ENCODE measurements at places on chromosomes 5 and 9. TPM values are rescaled to one million over a fixed set of nuclear protein-coding genes. Genes with fewer than 3 reads are reported as not detected.

DNA sequence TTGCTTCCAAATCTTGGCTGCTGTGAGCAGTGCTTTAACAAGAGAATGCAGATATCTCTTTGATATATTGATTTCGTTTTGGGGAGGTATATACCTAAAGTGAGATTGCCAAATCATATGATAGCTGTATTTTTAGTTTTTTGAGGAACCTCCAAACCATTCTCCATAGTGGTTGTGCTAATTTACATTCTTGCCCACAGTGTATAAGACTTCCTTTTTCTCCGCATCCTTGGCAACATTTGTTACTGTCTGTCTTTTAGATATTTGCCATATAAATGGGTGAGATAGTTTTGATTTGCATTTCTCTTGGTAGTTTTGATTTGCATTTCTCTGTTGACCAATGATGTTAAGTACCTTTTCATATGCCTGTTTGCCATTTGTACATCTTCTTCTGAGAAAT, 10.0 kb upstream of the PLK2 start:
- H3K27me3 ChIP-seq = no peaks in the 10 kb centered on the region
- H3K4me3 ChIP-seq = no peak overlapping the region
- DNase-seq = no peak
- no peak overlapping the region for H3K27ac ChIP-seq
- H3K4me1 ChIP-seq = no peaks in the 10 kb centered on the region

DNA sequence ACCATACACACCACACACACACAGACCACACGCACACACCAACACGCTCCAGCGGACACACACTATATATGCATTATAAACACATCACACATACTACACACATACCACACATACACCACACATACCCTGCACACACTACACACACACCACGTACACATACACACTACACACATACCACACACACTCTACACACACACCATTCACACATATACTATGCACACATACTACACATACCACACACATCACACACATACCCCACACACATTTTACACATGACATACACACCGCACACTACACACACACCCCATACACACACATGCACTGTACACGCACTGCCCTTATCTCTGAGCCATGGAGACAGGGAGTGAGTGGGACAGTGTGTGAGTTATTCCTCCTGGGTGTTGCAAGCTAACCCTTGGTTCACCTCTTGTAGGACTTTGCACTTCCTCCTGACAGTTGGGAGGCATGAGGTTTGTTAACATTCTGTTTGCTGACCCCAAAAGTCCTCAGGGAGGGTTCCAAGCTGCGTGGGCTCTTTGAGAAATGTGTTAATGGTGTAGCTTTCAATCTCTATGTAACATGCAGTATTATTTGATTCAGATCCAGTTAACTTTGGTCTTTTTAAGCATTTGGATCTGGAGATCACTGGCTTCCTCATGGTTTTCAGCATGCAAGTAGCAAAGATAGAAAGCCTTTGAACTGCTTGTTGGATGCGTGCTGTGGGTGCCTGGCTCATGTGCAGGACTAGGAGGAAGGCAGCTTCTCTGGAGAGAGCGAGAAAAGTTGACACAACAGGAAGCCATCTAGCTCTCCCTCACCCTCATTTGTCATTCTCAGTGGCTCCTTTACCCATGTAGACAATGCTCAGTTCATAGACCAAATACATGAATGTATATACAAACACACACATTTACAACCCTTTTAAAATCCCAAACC, 13.7 kb downstream of the IL31RA start:
- no peaks in the 10 kb centered on the region for H3K36me3 ChIP-seq
- no peak for DNase-seq
- no peaks in the 10 kb centered on the region for H3K4me1 ChIP-seq
- no peak overlapping the region for H3K27ac ChIP-seq
- H3K4me3 ChIP-seq = no peak overlapping the region

DNA sequence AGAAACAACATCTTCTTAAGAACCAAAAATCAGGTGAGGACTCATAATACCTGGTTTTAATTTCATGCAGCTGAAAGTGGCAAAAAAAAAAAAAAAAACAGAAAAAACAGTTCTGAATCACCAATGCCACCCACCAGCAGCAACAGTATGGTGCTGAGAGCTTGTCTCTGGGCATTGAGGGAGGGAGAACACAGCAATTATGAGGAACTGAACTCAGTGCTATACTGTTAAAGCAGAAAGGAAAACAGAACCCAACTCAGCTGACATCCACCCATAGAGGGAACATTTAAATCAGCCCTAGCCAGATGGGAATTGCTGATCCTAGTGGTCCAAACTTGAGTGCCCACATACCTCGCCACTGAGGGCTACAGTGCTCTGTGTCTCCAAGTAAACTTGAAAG, 657.9 kb downstream of the ACTL7B start:
- H3K4me1 ChIP-seq = no peaks in the 10 kb centered on the region
- peaks cover 8% of the 10 kb centered on the region for H3K27me3 ChIP-seq
- H3K27ac ChIP-seq = no peak overlapping the region
- H3K4me3 ChIP-seq = no peak overlapping the region
- DNase-seq = no peak

GRCh38 chr9:78015241-78015640, 16.4 kb downstream of the GNAQ start:
- no peak overlapping the region for H3K27ac ChIP-seq
- no peak overlapping the region for H3K4me3 ChIP-seq
- peaks cover 9% of the 10 kb centered on the region for H3K36me3 ChIP-seq

DNA sequence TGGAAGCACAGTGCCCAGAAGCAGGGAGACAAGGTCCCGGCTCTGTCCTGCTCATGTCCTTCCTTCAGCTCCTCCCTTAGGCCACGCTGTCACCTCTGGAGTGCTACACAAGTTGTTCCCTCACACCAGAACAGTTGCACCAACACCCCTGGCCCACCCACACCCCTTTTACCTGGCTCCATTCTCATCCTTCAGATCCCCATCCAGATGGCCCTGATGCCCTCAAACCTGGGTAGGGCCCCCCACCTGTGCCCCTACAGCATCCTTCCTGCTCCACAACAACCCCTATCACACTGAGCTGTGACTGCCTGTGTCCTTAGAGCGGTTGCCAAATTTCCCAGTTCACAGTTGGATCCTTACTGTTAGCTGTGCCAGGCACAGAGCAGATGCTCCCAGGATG, 29.2 kb downstream of the ANKS6 start:
- H3K36me3 ChIP-seq = peaks cover 57% of the 10 kb centered on the region
- DNase-seq = no peak
- H3K27ac ChIP-seq = no peak overlapping the region
- no peaks in the 10 kb centered on the region for H3K27me3 ChIP-seq

Gene LRRTM2
- 4.6 TPM for total RNA-seq

GRCh38 chr9:68498816-68499215, 41.9 kb downstream of the TMEM252 start:
- no peak overlapping the region for H3K4me3 ChIP-seq
- no peaks in the 10 kb centered on the region for H3K36me3 ChIP-seq
- H3K4me1 ChIP-seq = peaks cover 13% of the 10 kb centered on the region
- H3K27ac ChIP-seq = no peak overlapping the region

GRCh38 chr9:82593501-82593900, 469.4 kb downstream of the RASEF start:
- no peak overlapping the region for H3K4me3 ChIP-seq
- H3K27me3 ChIP-seq = peaks cover 13% of the 10 kb centered on the region
- H3K36me3 ChIP-seq = no peaks in the 10 kb centered on the region
- DNase-seq = no peak
- H3K4me1 ChIP-seq = peaks cover 18% of the 10 kb centered on the region
- no peak overlapping the region for H3K27ac ChIP-seq

GRCh38 chr5:10423022-10423421, 18.7 kb upstream of the ROPN1L start:
- no peak overlapping the region for H3K4me3 ChIP-seq
- no peaks in the 10 kb centered on the region for H3K27me3 ChIP-seq
- H3K36me3 ChIP-seq = peaks cover 47% of the 10 kb centered on the region
- DNase-seq = no peak

Gene SAXO1
- 0.48 TPM for total RNA-seq

- no peaks in the 10 kb centered on the region for H3K4me1 ChIP-seq
- no peaks in the 10 kb centered on the region for H3K27me3 ChIP-seq
- H3K36me3 ChIP-seq = no peaks in the 10 kb centered on the region
- no peak for DNase-seq
- no peak overlapping the region for H3K4me3 ChIP-seq
Measured at GRCh38 chr5:52015760-52016159, 632.5 kb downstream of the ISL1 start.

Gene ANKRD34B
- total RNA-seq = 0.19 TPM
